Osteocyte (in vitro differentiated cells): ENCODE measurements at places on chromosomes 13 and 19.
A peak's percentile ranks its signal among the peaks of the same experiment; 100 is the strongest.

DNA sequence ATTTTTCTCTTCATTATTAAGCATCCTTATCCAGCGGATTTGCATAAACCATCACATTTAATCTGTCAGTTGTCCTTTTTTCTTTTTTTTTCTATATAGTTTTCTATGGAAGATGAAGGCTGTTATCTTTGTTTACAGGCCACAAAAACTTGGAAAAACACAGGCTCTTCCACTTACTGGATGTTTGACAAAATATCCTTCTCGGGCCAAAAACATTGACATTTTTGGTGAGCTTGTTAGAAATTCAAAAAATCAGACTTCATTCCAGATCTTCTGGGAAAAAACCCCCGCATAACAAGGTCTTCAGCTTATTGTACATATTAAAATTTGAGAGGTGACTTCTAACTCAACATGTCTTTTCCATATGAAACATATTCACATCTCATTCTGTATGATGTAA is 13.8 kb downstream of the ZNF93 start:
- H3K36me3 ChIP-seq: peaks cover 45% of the 10 kb centered on the region
- H3K27ac ChIP-seq: no peak overlapping the region
- no peak for DNase-seq
- peaks cover 1% of the 10 kb centered on the region for H3K4me1 ChIP-seq

- no peak overlapping the region for H3K4me3 ChIP-seq
- peaks cover 39% of the 10 kb centered on the region for H3K4me1 ChIP-seq
- peaks cover 5% of the 10 kb centered on the region for H3K36me3 ChIP-seq
- DNase-seq: no peak
- peak overlapping the region; percentile 38 for H3K27ac ChIP-seq
Measured at GRCh38 chr13:49356223-49356622, 87.6 kb downstream of the CAB39L start.

GRCh38 chr13:20024702-20025101 is 66.2 kb downstream of the ZMYM2 start:
- H3K4me3 ChIP-seq: no peak overlapping the region
- DNase-seq: no peak
- peak overlapping the region; percentile 35 for H3K27ac ChIP-seq
- no peaks in the 10 kb centered on the region for H3K27me3 ChIP-seq
- peaks cover 42% of the 10 kb centered on the region for H3K36me3 ChIP-seq

DNA sequence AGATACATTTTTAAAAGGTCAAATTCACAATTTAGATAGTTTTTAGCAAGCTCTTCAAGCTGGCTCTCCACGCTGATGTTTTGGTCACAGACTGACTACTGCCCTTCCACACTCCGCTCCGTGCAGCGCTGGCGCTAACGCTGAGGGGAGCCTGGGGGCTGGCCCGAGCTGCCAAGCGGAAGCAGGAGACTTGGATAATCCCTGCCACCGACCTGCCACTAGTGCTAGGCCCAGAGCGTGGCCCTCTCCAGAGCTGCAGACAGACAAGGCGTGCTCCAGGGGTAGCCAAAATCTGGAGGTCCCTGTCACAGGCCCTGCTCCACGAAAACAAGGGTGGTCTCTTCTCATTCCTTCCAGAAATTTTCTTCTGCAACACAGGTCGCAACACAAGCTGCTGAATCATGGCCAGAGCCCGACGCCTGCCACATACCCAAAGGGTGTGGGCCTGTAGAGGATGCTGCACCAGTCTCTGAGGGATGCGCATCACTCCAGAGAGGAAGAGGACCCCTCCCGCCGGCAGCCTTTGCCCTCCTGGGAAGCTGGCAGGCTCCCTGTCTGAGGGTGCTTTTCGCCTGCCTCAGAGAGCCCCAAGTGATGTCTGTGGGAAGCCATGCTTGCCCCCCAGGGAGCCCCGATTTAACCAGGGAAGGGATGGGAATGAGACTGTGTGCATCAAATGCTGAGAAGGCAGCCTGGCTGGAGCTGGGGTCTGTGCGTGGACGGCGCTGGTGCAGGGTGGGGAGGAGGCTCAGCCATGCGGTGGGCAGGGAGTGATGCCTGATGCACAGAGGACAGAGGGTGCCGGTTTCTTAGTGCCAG is 21.6 kb downstream of the CAPS start:
- DNase-seq: no peak
- peaks cover 34% of the 10 kb centered on the region for H3K4me1 ChIP-seq
- H3K36me3 ChIP-seq: peaks cover 17% of the 10 kb centered on the region
- H3K27me3 ChIP-seq: no peaks in the 10 kb centered on the region
- H3K27ac ChIP-seq: peak overlapping the region; percentile 96

DNA sequence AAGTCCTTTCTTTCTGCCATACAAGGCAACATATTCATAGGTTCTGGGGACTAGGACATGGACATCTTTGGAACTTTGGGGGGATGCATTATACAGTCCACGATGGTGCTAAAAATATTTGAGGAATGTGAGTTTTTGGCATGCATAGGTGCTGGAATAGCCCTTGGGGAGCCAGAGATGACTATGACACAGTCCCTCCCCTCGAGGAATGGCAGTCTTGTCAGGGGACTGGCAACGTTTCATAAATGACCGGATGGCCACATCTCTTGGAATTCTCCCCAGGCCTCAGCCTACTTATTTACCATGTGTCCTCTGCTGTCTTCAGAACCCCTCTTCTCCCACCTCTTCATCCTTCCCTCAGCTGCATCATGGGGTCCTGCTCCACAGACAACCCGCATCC is 13.6 kb downstream of the MEIOSIN start:
- DNase-seq: no peak
- no peaks in the 10 kb centered on the region for H3K36me3 ChIP-seq
- peaks cover 3% of the 10 kb centered on the region for H3K27me3 ChIP-seq
- no peak overlapping the region for H3K27ac ChIP-seq
- H3K4me3 ChIP-seq: no peak overlapping the region

- no peak overlapping the region for H3K27ac ChIP-seq
- DNase-seq: peak; percentile 51
- no peak overlapping the region for H3K4me3 ChIP-seq
Measured at GRCh38 chr19:7010722-7011593, 10.3 kb downstream of the MBD3L2B start.

DNA sequence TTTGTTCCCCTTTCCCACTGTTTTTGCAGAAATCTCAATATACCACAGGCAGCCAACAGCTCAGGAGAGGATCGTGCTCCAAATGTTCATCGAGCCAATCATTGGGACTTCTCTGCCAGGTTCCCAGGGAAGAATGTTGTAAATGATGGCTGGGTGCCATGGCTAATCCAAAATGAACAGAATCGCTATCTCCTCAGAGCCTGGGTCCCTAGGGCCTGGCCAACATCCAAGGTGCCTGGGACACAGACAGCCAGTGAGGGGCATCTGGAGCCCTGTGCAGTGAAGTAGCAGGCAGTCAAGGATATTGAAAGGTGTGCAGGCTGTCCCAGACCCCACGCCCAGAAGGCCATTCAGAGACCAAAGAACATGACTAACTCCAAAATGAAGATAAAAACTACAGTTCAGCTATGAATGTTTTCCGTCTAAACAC is 37.8 kb downstream of the BRD4 start:
- H3K4me1 ChIP-seq: peaks cover 97% of the 10 kb centered on the region
- no peak for DNase-seq
- peaks cover 2% of the 10 kb centered on the region for H3K36me3 ChIP-seq
- H3K27me3 ChIP-seq: no peaks in the 10 kb centered on the region
- no peak overlapping the region for H3K27ac ChIP-seq

GRCh38 chr19:3625996-3626472 is 556 bp downstream of the CACTIN start:
- H3K27me3 ChIP-seq: no peaks in the 10 kb centered on the region
- H3K4me3 ChIP-seq: peak overlapping the region; percentile 98
- DNase-seq: no peak

DNA sequence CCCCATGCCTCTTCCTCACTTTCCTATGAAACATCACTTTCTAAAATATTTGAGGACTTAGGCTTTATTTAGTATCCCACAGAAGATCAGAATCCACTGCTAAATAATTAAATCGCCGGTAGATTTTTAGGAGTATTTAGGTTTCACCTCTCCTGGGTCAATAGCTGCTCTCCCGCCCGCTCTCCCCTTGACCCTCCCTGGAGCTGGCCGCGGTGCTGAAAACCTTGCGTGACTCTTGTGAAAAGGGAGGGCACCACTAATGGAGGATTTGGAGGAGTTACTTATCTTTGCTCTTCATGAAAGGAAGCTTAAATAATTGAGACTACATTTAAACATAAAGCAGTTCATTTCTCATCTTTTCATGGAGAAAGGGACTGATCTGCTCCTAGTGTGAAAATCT is 14.1 kb downstream of the POU4F1 start:
- H3K27ac ChIP-seq: no peak overlapping the region
- no peak overlapping the region for H3K4me3 ChIP-seq
- H3K27me3 ChIP-seq: peaks cover 90% of the 10 kb centered on the region
- H3K4me1 ChIP-seq: peaks cover 4% of the 10 kb centered on the region
- no peaks in the 10 kb centered on the region for H3K36me3 ChIP-seq

GRCh38 chr19:54107876-54108490 is 5.3 kb downstream of the NDUFA3 start:
- no peaks in the 10 kb centered on the region for H3K27me3 ChIP-seq
- DNase-seq: no peak
- H3K4me3 ChIP-seq: no peak overlapping the region
- H3K4me1 ChIP-seq: peaks cover 4% of the 10 kb centered on the region
- H3K27ac ChIP-seq: no peak overlapping the region
- peaks cover 22% of the 10 kb centered on the region for H3K36me3 ChIP-seq

DNA sequence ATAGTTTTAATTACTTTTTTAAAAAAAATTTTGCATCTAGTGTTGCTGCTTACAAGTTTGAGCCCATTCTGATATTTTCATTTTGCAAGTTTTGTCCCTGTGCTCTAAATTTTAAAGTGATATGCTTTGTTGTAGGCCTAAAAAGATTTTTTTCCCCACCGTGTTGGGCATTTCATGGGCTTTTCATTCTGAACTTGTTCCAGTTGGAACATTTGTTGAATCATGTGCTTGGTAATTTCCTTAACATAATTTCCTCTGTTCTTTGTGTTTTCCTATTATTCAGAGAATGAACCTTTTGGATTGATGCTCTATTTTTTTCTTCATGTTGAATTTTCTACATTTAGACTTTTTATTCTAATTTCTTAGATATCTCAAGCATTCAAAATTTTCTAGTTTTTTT is 206.4 kb upstream of the SPRY2 start:
- peaks cover 2% of the 10 kb centered on the region for H3K36me3 ChIP-seq
- no peaks in the 10 kb centered on the region for H3K27me3 ChIP-seq
- no peak overlapping the region for H3K27ac ChIP-seq
- no peak overlapping the region for H3K4me3 ChIP-seq
- peaks cover 46% of the 10 kb centered on the region for H3K4me1 ChIP-seq
